GM03348 (cell line): ENCODE measurements at places on chromosomes 2 and 18.

DNA sequence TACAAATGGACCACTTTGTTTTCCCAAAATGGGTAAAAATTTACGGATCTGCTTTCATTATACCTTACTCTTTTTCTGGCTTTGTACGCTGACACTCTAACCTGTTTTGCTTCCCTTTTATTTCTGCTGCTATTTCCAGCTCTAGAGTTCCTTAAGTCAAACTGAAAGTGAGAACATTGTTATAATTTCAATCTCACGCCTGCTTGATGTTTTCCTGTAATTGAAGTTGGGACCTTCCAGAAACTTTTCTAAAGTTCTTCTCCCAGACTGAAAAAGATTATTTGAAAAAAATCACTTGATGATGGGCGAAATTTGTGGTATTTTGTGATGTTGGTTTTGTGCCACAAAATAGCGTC lies 1.8 kb downstream of the GLS start:
- no peak for DNase-seq

DNA sequence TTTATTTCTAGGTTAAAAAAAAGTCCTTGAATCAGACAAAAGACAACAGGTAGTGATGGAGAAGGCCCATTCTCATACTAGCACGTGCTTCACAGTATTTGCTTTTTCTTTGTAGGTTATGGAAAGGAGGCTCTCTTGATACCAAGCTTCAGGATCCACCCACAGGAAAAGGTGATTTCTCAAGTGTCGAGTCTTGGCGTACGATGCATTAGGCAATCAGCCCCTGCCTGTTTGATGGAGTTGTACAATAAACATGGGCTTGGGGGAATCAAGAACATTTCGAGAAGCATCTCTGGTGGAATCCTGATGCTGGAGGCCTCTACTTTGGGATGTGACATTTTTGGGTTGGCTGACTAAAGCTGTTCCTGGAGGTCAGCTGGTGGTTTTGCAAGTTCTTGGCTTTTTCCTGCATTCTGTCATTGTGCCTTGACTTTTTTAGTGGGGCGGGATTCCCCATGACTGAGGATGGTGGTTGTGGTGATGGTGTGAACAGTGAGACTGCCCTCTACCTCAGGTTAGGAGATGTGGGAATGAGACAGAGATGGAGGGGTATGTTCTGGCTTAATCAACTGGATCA lies 231.5 kb upstream of the SPRED2 start:
- no peak for DNase-seq

GRCh38 chr2:165193178-165193777 lies 10.6 kb downstream of the SCN3A start:
- DNase-seq: no peak

DNA sequence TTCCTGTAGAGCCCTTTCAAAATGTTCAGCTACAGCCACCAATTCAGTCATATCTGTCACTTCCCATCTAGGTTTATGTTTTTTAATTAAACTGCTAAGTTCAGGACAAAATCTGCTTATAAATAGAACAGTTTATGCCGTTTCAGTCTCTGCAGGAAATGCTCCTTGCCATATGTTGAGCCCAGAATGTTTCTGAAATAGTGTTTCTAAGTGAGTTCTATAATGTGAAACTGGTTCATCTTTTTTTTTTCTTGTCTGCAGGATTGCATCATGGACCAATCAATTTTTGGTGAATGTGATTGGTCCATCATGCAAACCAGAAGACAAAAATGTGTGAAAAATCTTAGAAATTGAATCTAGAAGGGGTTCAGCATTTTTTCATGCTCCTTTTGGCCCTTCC lies 30.2 kb upstream of the RHOB start:
- no peak for DNase-seq

- no peak for DNase-seq
Measured at GRCh38 chr2:128626760-128627511, 308.3 kb upstream of the HS6ST1 start.

- no peak for DNase-seq
Measured at GRCh38 chr2:210287301-210287700, 27.7 kb downstream of the MYL1 start.

- no peak for DNase-seq
Measured at GRCh38 chr2:41711736-41712135, 336.1 kb upstream of the PKDCC start.

DNA sequence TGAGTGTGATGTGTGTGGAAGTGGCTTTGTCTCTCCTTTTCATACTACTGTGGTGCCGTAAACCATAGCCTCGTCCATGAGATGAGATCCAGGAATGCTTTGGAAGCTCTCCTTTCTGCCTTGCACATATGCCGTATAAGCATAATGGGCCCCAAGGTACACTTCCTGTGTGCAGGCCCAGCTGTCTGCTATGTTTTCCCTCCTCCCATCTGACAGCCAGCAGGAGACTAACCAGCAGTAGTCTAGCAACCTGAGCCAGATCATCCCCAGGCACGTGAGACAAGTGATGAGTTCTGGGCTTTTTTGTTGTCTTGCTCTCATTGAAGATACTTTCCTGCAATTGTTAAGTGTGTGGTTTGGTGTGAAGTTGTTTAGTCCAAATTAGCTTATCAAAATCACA lies 555.5 kb upstream of the LRRTM4 start:
- no peak for DNase-seq

GRCh38 chr2:219829667-219830352 lies 202.4 kb downstream of the SLC4A3 start:
- no peak for DNase-seq

- no peak for DNase-seq
Measured at GRCh38 chr18:29034113-29034856, 857.4 kb upstream of the CDH2 start.

DNA sequence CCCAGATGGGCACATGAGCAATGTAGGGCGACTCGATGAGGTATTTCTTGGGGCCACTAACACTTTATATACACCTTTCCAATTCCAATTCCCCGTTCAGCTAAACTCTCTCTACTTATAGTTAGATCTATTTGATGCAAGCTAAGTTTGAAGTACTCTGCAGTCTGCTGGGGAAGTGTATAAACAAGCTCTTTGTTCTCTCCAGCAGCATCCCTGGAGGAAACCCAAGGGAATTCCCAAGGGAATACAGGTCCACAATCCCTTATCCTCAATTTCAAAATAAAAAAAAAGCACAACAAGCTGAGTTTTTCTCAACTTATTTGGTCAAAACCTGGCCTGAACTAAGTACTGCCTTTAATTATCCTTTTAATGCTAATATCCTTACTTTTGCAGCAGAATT lies 433.3 kb downstream of the NBAS start:
- no peak for DNase-seq

DNA sequence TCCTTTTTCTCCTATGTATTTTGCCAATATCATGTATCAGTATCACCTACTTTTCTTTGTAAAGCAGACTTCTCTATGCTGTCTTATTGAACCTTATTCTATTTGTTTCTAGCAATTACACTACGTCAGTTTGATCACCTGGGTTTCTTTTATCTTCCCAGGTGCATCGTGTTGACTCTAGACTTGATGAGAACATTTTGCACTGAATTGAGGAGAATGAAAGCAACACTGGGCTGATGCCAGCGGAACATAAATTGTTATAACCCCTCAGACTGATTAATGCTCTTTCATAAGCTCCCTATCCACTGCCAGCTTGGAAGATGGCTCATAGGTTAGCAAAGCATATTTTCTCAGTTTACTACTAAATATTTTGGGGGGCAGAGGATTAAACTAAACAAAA lies 140.6 kb downstream of the EPHA4 start:
- no peak for DNase-seq

- DNase-seq: no peak
Measured at GRCh38 chr2:70062270-70062669, 25.0 kb upstream of the PCBP1 start.

DNA sequence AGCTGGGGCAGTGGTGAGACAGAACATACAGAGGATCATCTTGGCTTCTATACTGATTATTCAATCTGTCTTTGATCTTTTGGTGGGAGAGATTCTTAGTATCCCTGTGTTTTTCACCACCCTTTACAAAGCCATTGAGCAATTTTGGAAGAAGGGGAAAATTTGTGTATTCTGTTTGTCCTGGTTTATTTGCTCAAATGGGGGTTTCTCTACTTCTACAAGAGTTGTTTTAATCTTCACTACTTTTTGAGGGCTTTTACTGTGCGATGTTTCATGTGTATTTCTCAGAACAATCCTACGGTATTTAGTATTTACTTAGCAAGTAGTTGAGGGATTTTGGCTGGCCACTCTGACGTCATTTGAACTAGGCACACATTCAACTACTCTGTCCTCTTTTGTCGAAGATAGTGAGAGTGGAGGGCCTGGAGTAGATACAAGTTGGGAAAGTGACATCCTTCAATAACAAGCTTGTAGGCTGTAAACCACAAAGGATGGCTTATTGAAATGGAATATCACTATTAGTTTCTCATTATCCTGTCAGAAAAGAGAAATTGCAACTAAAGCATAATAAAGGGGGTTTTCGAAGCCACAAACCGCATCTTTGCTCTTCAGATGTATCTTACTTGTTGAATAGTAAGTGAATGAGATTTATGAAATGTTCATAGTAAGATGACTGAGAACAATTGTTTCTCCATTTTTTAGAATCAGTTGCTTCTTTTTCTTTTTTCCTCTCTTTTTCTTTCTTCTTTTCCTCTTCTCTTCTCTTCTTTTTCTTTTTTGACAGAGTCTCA lies 24.8 kb downstream of the FMNL2 start:
- DNase-seq: no peak

DNA sequence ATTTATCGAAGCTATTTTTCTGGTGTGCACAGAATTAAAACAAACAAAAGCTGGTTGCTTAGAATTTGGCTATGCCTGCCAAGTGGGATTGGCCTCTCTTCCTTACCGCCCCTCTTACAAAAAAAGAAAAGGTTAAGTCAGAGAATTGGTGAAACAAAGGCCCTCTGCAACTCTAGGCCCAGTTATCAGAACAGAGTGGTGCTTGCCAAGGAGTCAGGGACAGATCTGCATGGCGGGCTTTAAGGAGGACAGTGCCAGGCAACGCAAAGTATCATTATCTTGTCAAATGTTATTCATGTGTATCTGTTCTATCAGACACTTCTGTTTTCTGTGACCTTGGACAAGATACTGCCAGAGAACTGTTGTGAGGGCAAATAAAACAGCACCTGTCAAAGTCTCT lies 78.3 kb downstream of the TGIF1 start:
- no peak for DNase-seq

DNA sequence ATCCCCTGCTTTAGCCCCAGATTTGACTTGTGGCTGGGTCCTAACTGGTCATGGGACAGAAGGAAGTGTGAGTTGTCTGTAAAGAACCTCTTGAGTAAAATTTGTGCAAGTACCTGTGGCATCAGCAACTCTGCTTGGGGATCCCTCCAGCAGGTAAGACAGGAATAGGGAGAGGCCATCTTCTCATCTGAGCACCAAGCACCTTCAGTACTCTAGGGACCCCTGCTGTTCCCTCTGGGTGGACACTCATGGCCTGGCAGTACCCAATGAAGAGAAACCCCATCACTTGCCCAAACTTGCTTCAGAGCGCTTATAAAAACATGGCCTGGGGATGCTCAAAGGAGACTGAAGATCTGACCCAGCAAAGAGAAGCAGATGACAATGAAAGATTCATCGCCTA lies 297.8 kb downstream of the SP3 start:
- no peak for DNase-seq

DNA sequence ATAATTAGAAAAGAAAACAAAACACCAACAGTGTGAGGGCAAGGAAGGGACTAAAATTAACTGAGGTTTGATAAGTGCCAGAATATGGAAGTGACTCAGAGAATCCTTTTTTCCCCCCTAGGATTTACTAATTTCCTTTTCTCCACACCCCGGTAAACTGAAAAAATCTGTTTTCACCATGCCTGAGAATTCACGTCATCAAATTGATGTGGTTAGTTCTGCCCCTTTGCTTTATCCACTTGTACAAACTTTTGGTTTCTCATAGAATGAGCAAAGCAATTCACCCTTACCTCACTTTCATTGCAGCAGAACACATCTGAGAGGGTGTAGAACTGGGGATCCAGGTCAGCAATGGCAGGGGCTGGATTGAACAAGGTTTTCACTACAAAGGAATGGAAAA lies 57.8 kb downstream of the RBKS start:
- DNase-seq: peak; percentile 62

- peak; percentile 53 for DNase-seq
Measured at GRCh38 chr2:178225006-178225805, 30.9 kb downstream of the OSBPL6 start.

DNA sequence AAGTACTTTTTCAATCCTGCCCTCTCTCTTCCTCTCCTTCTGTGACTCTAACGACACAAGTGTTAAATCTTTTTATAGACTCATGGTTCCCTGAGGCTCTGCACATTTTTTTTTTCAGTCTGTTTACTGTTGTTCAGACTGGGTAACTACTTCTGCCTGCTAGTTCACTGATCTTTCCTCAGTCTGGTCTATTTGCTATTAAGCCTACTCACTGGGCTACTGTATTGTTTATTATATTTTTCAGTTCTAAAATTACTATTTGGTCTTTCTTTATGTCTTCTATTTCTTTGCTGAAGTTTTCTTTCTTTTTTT lies 21.3 kb downstream of the PPP3R1 start:
- no peak for DNase-seq

GRCh38 chr2:62724886-62725711 lies 19.6 kb downstream of the EHBP1 start:
- DNase-seq: no peak

DNA sequence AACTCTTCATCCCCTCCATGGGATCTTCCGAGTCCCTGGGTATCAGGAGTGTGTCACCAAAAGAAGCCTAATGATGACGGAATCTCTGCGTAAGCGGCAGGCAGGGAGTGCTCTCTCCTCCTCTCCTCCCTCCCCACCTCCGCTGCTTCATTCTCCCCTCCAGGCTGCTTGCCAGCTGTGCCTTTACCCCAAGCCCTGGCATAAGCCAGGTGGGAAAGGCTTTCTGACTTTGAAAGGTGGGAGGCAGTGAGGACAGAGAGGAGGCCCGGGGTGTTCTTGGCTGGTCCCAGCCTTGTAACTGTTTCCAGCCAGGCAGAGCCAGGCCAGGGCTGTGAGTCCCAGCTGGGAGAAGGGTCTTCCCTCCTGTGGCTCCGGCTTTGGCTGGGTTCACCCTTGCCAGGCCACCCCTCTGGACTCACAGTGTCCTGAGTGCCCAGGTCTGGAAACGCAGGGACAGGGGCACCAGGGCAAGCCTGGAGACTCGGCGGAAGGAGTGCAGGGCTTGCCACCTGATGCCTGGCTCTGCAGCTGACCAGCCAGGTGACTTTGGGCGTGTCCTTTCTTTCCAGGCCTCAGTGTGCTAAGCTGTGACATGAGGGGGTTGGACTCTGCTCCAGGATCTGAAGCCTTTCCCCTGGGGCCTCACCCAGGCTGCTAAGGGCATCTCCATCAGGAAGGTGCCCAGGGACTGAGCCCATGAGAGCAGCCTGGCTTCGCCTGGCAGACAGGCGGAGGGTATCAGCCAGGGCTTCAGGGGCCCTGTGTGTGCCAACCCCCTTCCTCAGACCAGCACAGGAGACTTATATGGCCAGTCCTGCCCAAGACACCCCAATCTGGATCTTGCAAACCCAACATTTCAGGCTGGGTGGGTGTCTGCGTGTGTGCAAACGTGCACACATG lies 32.7 kb upstream of the HPCAL1 start:
- no peak for DNase-seq
